Effector memory CD4-positive, alpha-beta T cell (primary cell): ENCODE measurements at places on chromosomes 13 and 19.

- H3K4me1 ChIP-seq: no peaks in the 10 kb centered on the region
- H3K4me3 ChIP-seq: no peak overlapping the region
- H3K36me3 ChIP-seq: no peaks in the 10 kb centered on the region
- H3K27ac ChIP-seq: no peak overlapping the region
Observed at GRCh38 chr13:110950356-110950755, 35.5 kb upstream of the ANKRD10 start.

- H3K4me3 ChIP-seq: no peak overlapping the region
- H3K27ac ChIP-seq: no peak overlapping the region
- DNase-seq: no peak
Observed at GRCh38 chr13:40290758-40291157, 375.7 kb downstream of the FOXO1 start.

DNA sequence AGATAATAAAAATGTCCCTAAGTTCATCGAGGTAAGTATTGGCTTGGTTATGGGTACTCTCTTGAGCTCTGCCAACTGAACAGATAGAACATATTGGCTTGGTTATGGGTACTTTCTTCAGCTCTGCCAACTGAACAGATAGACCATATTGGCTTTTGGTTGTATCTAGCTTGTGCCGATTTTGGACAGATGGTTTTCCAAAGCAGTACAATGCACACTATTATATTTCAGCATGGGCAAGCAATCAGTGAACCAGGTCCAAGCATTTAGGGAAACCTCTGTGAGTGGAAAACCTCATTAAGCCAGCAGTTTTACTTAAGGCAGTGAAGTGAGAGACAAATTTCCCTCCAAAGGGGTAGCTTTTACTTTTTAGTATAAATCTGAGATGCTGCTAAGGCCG is 1440.5 kb upstream of the SPRY2 start:
- no peaks in the 10 kb centered on the region for H3K27me3 ChIP-seq
- DNase-seq: no peak
- no peaks in the 10 kb centered on the region for H3K4me1 ChIP-seq
- no peak overlapping the region for H3K4me3 ChIP-seq
- H3K27ac ChIP-seq: no peak overlapping the region

DNA sequence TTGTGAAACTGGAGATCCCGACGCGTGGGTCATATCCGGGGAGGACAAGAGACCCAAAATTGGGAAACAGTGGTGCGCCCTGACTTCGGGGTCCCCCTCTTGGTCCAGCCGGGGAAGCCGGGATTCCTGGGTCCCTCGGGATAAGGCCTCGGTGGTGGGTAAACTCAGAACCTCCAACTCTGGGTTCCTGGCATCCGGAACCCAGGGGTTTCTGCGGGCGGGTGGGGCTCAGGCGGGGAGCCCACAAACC is 688 bp downstream of the ZFP36 start:
- DNase-seq: no peak
- H3K36me3 ChIP-seq: peaks cover 22% of the 10 kb centered on the region
- H3K4me3 ChIP-seq: peak overlapping the region; percentile 99
- H3K4me1 ChIP-seq: peaks cover 50% of the 10 kb centered on the region
- peak overlapping the region; percentile 100 for H3K27ac ChIP-seq

DNA sequence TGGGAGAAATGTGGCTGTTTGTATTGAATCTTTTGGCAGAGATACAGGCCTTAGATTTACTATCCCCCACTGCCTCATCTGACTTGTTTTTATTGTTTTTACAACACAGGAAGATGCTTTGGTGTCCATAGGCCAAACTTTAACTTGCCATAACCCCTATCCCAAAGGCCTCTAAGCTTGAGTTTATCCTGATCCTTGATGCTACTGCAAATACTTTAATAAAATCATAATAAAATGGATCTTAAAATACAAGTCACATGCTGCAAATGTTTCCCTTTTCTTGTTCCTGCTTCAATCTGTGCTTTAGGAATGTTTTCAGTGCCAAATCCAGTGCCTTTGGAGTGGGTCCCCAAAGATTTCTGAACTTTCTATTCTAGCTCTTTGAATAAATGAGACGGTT is 770.6 kb downstream of the DACH1 start:
- DNase-seq: no peak
- no peak overlapping the region for H3K4me3 ChIP-seq
- no peaks in the 10 kb centered on the region for H3K27me3 ChIP-seq
- H3K27ac ChIP-seq: no peak overlapping the region

DNA sequence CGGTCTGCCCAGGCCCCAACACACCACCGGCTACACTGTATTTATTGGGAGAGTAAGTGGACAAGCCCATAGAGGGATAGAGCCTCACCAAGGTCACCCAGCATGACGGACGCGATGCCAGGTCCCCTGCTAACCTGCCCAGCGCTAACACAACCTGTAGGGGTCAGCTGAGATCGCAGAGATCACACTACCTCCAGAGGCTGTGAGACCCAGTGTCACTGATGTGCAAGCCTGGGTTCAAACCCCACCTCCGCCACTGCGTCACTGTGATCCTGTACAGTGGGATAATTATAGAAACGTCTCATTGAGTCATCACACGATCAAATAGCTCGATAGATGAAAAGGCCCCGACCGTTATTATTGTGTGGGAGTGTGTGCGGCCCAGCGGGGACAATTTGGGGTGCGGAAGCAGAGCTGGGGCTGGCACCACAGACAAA is 10.6 kb upstream of the TLE2 start:
- H3K4me1 ChIP-seq: peaks cover 20% of the 10 kb centered on the region
- H3K27me3 ChIP-seq: no peaks in the 10 kb centered on the region
- DNase-seq: no peak
- H3K36me3 ChIP-seq: no peaks in the 10 kb centered on the region
- no peak overlapping the region for H3K4me3 ChIP-seq

- H3K4me1 ChIP-seq: peaks cover 60% of the 10 kb centered on the region
- H3K27me3 ChIP-seq: no peaks in the 10 kb centered on the region
- peak overlapping the region; percentile 87 for H3K27ac ChIP-seq
- peak overlapping the region; percentile 94 for H3K4me3 ChIP-seq
- peaks cover 38% of the 10 kb centered on the region for H3K36me3 ChIP-seq
Observed at GRCh38 chr19:2050349-2050990, 574 bp downstream of the MKNK2 start.

GRCh38 chr19:16445238-16446107 is 26.3 kb downstream of the EPS15L1 start:
- no peak overlapping the region for H3K4me3 ChIP-seq
- no peak overlapping the region for H3K27ac ChIP-seq
- H3K4me1 ChIP-seq: no peaks in the 10 kb centered on the region

DNA sequence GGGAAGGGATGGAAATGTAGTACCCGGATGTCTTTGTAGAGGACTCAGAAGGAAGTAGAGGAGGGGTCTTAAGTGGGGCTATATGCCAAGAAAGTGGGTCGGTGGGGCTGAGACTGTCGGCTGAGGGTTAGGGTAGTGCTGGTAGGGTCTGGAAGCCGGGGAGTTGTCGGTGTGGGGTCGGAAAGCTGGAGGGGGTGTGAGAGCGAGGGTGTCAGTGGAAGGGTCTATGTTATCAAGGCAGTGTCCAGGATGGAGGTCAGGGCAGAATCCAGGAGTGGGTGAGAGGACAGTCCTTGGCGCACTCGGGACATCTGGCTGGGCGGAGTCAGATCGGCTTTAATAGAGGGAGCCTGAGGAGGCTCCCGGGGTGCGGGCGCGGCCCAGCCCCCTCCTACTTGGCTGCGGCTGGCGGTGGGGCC is 1.7 kb downstream of the HSPB6 start:
- no peak overlapping the region for H3K27ac ChIP-seq
- H3K4me1 ChIP-seq: peaks cover 28% of the 10 kb centered on the region
- no peaks in the 10 kb centered on the region for H3K27me3 ChIP-seq
- DNase-seq: no peak

GRCh38 chr19:3573858-3574637 is 1.3 kb downstream of the HMG20B start:
- H3K27me3 ChIP-seq: no peaks in the 10 kb centered on the region
- no peaks in the 10 kb centered on the region for H3K36me3 ChIP-seq
- H3K4me3 ChIP-seq: peak overlapping the region; percentile 79
- H3K27ac ChIP-seq: no peak overlapping the region

GRCh38 chr19:7333198-7334118 is 15.3 kb upstream of the ARHGEF18 start:
- H3K36me3 ChIP-seq: no peaks in the 10 kb centered on the region
- peaks cover 12% of the 10 kb centered on the region for H3K4me1 ChIP-seq
- no peak overlapping the region for H3K27ac ChIP-seq
- no peak for DNase-seq
- H3K27me3 ChIP-seq: no peaks in the 10 kb centered on the region

GRCh38 chr13:28268800-28269223 is 130.5 kb downstream of the PAN3 start:
- H3K4me1 ChIP-seq: no peaks in the 10 kb centered on the region
- no peak overlapping the region for H3K27ac ChIP-seq
- DNase-seq: no peak
- no peaks in the 10 kb centered on the region for H3K27me3 ChIP-seq
- H3K36me3 ChIP-seq: peaks cover 60% of the 10 kb centered on the region

DNA sequence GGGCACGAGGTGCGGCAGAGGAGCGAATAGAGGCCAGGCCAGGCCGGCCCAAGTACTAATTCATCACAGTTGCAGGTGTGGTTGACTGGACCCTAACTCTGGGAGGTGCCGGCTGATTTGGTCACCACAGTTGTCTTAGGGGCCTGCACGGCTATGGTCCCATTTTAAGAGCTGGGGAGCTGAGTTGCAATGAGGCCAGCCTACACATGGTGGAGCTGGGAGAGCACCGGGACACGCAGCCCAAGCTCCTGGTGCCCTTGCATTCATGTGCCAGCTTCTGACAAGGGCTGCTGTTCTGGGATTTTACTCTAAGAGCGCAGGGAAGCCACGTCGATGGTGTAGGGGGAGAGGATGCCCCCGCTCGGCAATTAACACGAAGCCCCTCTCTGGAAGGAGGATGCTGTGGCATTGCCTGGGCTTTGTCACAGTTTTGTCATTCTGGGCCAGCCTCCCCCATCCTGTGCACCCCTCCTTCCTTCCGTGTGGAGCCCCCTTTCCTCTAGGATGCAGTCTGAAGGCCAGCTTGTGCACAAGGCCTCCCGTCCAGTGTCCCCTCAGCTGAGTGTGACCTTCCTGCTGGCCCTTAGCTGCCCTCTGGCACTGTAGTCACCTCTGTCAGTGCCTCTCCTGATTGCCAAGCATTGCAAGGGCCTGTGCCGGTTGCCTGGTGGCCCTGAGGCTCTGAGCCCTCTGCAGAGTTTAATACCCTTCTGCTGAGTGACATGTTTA is 109.4 kb upstream of the C1QTNF9B start:
- no peak for DNase-seq
- no peaks in the 10 kb centered on the region for H3K4me1 ChIP-seq
- H3K4me3 ChIP-seq: no peak overlapping the region
- no peaks in the 10 kb centered on the region for H3K27me3 ChIP-seq

DNA sequence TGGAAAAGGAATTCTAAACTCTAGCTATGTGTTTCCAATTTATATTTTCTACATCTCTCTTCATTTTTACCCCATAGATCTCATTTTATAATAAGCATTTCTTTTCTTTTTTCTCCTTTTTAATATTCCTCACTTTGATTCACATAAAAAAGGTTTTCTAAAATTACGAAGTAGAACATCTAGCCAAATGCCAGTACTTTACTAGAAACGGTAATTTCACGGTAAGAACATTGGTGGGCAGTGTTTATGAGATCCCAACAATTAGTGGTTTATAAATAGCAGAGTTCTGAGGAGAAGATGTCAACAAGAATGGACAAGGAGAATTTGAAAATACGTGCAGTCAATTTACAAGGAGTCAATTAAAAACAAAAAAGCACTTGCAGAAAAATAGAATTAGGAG is 94.8 kb downstream of the PCDH9 start:
- no peaks in the 10 kb centered on the region for H3K4me1 ChIP-seq
- H3K27me3 ChIP-seq: no peaks in the 10 kb centered on the region
- no peak for DNase-seq
- H3K27ac ChIP-seq: no peak overlapping the region
- H3K36me3 ChIP-seq: no peaks in the 10 kb centered on the region

GRCh38 chr13:36998624-36999041 is 507 bp downstream of the ALG5 start:
- DNase-seq: no peak
- peak overlapping the region; percentile 97 for H3K27ac ChIP-seq
- H3K36me3 ChIP-seq: peaks cover 26% of the 10 kb centered on the region
- H3K4me3 ChIP-seq: peak overlapping the region; percentile 81
- peaks cover 4% of the 10 kb centered on the region for H3K4me1 ChIP-seq

DNA sequence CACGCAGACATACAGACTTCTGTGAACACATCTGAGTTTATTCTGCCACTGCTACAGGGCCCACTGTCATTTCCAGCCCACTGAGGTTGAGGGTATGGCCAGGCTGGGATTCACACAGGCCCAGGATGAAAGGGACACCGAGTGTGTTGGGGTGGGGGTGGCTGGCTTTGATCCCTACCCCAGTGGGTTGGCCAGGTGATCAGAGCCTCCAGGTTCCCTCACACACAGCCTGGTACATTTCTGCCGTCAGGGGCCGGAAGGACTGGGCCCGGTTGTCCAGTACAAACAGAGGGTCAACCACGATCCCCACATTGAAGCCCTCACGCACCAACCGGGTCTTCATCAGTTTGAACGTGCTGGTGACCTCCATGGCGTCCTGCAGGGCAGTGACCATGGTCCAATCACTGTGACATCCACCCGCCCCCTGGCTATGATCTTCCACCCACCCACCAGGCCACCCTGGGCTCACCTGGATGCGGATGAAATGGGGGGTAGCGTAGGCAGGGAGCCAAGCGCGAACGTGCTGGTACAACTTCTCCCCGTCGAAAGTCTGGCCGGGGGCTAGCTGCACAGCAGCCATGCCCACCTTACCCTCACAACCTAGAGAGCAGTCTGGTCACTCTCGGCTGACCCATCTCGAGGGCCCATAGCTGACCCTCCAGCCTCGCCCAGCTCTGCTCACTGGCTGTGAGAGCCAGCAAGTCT is 13.3 kb downstream of the SLC27A5 start:
- no peak overlapping the region for H3K27ac ChIP-seq
- H3K36me3 ChIP-seq: no peaks in the 10 kb centered on the region
- H3K27me3 ChIP-seq: no peaks in the 10 kb centered on the region
- H3K4me1 ChIP-seq: peaks cover 12% of the 10 kb centered on the region
- peak overlapping the region; percentile 43 for H3K4me3 ChIP-seq

DNA sequence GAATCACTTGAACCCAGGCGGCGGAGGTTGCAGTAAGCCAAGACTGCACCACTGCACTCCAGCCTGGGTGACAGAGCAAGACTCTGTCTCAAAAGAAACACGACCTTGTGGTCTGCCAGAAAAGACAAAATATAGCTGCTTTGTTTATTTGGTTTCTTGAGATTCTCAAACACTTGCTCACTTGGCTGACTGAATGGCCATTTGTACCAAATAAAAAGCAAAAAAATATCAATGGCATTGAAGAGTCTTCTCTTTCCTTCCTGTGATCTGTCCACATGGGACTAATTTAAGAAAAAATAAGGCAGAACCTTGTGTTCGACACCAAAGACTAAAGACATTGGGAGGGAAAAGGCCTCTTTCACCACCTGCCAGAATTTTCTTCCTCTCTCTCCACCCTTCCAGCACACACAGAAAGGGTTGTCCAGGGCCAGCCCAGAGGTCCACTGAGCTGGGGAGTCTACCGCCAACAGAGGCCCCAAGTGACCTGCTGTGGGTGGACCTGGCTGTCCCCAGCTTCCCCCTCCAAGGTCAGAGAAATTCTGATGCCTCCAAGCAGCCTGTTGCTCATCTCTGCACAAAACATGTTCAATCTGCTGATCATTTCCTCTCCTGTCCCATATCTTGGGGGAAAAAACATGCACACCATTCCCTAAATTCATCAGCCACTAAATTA is 5.9 kb downstream of the BRME1 start:
- no peak for DNase-seq
- H3K4me1 ChIP-seq: no peaks in the 10 kb centered on the region
- H3K4me3 ChIP-seq: no peak overlapping the region
- H3K27me3 ChIP-seq: no peaks in the 10 kb centered on the region
- H3K36me3 ChIP-seq: no peaks in the 10 kb centered on the region

GRCh38 chr19:41919948-41920712 is 8.1 kb downstream of the ERFL start:
- no peaks in the 10 kb centered on the region for H3K36me3 ChIP-seq
- peaks cover 9% of the 10 kb centered on the region for H3K4me1 ChIP-seq
- no peak for DNase-seq
- no peak overlapping the region for H3K27ac ChIP-seq
